Activated T-cell treated with anti-CD3 and anti-CD28 coated beads, Interleukin-2, amount 50 U/mL, for 72 hours (primary cell): ENCODE measurements at places on chromosomes 3 and 15.
A peak's percentile ranks its signal among the peaks of the same experiment; 100 is the strongest.

DNA sequence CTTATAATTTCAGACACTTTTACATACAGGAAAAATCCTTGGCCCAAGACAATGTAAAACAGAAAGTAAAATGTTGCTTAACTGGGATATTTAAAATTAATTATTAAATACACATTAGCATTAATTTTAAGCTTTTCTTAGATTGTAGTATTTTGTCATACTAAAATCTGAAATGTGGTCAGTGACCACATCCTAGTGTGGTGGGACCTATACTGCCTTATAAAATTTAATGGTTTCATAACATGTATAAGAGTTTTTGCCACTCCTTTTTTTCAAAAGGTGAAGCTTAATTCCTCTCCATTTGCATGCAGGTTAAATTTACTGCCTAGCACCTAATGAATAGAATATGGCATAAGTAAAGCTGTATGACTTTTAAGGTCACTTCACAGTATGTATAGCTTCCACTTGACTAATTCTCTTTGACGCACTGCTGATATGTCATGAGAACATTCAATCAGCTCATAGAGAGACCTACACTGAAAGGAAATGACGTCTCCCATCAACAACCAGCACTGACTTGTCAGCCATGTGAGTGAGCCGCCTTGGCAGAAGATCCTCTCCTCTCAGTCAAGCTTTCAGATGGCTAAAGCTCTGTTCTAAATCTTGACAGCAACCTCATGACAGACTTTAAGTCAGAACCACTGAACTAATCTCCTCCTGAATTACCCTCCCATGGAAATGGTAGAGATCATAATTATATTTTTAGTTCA, 847.8 kb downstream of the SI start:
- DNase-seq: no peak

DNA sequence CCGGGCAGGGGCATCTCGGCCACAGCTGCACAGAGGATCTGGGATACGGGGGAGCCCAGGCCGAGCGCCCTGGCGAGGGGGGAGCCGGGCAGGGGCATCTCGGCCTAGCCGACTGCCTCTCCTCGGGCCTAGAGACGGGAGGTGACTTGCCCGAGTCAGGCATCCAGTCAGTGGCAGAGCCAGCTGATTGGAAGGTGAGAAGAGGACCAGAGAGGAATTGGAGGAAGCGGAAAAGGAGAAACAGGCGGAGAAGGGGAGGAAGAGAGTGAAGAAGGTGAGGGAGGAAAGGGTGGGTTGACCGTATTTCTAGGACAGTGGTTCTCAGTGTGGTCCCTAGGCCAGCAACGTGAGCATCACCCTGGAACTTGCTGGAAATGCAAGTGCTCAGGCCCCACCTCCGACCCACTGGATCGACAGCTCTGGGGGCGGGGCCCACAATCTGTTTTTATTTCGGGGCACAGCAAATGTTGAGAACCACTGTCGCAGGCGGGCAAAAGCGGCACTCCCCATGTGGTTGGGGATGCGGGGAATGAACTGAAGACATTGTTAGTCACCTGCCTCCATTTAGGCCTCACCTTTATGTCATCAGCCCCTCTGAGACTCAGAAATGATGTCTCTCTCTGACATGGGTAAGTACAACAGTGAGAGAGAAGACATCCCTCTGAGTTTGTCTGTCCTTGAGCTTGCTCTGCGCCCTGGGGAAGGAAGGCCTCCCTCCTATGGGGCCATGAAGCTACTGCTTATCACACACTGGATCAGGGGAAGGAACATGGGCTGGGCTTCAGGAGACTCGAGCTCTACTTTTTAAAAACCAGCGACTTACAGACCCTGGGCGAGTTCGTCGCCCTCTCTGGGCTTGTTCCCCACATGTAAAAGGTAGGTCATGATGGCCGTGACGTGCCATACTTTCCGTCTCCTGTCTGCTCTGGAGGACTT, 1.0 kb upstream of the MELTF start:
- DNase-seq: no peak

GRCh38 chr15:86040356-86041033, 39.2 kb upstream of the AGBL1 start:
- no peak for DNase-seq

DNA sequence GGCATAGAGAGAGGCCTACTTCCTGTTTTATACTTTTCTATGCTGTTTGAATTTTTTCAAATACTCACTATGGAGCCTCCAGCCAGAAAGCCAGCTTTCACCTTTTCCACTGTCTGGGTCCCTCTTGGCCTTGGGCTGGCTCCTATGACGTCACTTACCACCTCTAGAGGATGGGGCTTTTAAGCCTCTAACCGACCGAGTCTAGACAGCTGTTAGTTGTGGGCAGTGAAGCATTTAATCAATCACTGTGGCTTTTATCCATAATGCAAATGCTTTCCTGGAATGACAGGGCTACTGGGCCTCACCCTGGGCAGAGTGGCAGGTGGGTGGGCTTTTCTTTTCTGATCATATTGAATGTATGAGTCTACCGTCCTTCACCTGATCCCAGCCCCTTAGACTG, 61.9 kb downstream of the LRRK1 start:
- no peak for DNase-seq

DNA sequence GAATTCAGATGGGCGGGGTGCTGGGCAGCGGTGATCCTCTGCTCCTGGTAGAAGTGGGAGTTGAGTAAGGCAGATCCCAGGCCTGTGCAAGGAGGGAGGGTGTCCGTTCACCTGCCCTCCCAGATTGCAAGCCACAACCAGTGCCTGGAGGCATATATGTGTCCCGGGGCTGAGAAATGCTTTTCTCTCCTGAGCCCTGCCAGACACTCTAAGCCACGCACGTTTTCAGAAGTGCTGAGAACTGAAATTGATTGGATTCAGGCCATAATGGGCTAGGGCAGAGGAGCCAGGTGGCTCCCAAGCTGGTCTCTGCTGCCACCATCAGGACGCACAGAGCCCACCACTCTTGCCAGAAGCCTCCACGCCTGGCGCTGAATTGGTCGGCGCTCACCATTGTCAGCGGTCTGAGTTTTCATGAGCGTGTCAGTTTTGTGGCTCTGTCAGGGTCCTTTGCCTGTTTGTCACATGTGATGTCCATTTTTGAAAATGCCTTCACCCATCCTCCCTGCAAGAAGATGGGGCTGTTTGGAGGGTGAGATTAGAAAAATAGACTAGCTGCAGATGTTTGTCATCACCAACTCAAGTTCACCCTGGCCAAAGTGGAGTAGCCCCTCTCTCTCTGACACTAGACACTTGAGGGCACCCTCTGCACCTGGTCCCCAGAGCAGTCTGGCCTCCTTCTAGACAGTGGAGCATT, 15.4 kb upstream of the BFSP2 start:
- DNase-seq: peak; percentile 35

DNA sequence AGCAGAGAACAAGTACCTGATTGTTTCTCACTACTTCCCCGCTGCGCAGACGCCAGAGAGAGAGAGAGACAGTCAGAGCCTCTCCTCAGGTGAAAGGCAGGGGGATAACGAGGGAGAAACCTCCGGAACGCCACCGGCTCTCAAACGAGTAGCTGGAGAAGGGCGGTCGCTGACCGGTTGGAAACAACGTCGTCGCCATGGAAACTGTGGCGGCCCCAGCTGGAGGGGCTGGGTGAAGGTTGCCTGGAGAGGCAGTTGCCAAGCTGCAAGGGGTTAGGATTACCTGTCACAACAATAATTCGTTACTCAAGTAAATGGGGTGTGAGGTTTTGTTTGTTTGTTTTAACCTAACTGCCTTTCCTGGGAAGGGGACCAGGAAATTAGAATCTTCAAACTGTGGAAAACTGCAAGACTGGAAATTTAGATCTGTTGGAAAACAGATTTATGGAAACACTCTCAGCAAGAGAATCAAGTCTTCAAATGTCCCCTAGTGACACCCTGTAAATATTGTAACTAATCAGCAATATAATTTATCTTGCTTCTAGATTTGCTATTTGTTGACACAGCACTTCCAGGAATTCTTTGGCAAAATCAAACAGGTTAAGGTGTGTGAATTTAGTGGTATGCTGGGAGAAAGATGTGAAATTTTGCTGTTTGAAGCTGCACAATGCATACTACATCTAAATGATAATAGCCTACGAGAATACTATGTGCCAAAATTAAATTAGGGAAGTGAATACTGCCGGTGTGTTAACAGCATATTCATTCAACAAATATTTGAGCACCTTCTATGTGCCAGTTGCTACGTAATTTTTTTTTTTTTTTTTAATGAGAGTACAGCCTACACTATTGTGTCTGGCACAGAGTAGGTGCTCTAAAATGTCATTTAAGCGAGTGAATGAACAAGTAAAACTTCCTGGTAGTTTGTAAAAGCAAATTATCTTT, at the start of gene DNAH12:
DNAH12 (minus strand) TSS at position 164 of the 945 bp plus-strand sequence. CDS start 1,474 bp downstream, outside the sequence.
- no peak for DNase-seq

- no peak for DNase-seq
These were observed 98.2 kb downstream of the STRIT1 start for GRCh38 chr3:155194973-155195957.

DNA sequence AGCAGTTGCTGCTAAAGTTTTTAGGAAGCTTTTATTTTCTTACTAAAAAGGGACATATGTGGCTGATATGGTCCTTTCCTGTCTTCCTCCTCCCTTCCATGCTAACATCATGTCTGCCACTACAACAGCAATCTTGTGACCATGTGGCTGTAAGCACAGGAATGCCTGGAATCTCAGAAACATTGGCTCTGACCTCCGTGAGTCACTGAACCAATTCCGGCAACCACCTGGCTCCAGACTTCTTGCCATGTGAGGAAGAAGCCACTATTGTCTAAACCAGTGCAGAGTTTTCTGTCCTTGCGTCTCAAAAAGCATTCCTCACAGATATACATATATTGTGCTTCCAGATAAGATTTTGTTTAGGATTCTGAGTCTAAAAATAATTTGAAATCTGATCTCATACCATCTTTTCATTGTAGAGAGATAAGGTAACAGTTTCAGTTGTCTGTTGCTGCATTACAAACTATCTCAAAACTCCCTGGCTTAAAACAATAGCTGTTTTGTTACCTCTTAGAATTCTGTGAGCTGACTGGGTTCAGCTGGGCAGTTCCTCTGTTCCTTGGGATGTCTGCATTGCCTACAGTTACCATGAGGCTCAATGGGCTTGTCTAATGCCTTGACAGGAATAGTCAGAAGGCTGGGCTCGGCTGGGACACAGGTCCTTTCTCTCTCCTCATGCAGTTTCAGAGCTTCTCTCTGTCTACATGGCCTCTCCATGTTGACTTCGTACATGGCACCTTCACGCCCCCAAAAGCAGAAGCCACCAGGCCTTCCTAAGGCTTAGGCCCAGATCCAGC, 77.3 kb upstream of the MAGI1 start:
- no peak for DNase-seq

DNA sequence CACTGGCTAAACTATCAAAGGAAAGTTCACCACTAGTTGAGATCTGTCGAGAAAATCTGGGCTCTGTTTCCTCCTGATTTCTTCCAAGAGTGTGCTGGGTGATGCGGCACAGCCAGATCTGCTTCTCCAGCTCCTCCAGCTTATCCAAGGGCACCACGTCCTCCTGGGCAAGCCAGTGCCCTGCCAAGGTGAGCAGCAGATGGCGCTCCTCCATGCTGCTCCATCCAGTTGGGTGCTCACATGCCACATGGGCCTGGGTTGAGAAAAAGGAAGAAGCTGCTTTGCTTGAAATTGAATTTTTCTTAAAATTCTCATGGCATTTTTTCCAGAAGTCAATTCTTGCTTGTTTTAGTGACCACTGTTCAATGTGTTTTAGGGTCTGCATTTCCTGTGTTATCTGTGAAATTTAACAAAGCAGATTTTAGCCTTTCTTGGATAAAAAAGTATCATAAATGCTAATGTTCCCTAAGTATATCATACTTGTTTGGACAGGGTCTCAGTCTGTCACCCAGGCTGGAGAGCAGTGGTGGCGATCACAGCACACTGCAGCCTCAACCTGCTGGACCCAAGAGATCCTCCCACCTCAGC, 47.3 kb downstream of the EIF3J start:
- peak; percentile 59 for DNase-seq

GRCh38 chr3:190676481-190676880, 162.6 kb downstream of the IL1RAP start:
- no peak for DNase-seq

DNA sequence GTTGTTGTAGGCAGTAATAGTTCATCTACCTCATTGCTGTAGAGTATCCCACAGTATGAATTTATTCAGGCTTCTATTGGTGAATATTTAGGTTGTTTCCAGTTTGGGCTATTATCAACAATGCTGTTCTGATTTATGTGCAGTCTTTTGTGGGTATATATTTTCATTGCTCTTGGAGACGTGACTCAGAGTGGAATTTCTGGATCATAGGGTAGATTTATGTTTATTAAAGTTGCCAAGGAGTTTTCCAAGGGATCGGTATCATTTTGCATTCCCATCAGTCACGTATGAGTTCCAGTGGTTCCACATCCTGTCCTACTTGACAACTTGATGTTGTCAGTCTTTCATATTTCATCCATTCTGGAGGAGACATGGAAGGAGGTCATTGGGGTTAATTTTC, 8.4 kb upstream of the HRH1 start:
- no peak for DNase-seq

DNA sequence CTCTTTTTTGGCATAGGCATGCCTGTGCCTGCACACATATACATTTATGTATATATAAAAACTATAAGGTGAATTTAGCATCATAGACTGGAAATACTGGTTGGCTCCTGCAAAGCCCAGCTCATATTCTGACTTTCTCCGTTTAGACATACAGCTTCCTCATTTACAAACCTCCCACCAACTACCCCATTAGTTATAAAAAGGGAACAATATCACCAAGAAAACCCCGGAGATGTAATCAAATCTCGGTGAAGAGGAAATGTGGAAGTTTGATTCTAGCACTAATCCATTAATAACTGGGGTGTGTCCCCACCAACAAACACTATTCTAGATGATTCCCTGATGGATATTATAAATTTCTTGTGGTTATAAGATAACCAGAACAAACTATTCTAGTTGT, 517.7 kb upstream of the TBL1XR1 start:
- no peak for DNase-seq

GRCh38 chr3:167874671-167875372, 139.3 kb downstream of the SERPINI1 start:
- no peak for DNase-seq

DNA sequence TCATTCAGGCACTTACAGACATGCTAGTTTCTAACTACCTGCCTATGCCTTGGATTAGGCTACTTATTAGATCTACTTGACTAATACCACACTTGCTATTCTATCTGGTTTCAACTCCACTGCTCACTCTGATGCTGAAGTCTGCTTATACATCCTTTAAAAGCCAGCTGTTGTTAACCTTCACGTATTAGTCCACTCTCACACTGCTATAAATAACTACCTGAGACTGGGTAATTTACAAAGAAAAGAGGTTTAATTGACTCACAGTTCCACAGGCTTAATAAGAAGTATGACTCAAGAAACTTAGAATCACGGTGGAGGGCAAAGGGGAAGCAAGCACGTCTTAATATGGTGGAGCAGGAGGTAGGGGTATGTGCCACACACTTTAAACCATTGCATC, 47.7 kb upstream of the ANKRD28 start:
- no peak for DNase-seq

DNA sequence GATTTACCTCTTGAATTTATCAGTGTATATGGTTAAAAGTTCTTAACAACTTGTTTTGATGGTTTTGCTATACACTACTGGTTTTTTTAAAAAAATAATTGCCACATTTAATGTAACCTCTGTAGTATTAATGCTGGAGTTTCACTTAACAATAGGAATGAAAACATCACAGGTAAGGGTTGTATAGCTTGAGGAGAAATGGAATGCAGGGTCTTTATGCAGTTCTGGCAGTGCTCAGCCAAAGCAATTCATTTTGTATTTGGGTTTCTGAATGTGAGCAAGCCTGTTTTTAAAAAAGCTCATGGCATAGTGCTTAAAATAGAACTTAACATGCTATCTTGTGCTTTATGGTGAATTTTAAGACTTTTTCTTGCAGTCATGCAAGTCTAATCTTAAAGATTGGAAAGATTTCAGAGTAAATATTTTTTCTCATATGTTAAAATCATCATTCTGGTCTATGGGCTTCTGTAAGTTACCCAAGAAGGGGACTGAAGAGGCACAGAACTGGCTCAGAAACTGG, 8.9 kb downstream of the PIAS1 start:
- no peak for DNase-seq
